ENCODE measurements at places on chromosomes 3 and 15. TPM values are rescaled to one million over a fixed set of nuclear protein-coding genes. Genes with fewer than 3 reads are reported as not detected.

Gene GOLGA8G
- not detected for total RNA-seq

Gene GOLGA6L9
- 3.3 TPM for total RNA-seq

Gene ADPRH
- 3.6 TPM for total RNA-seq

Gene KCNAB1
- 0.26 TPM for total RNA-seq

GRCh38 chr15:74592222-74592621 is 23.4 kb upstream of the CLK3 start:
- no peak for DNase-seq
- H3K36me3 ChIP-seq, result peaks cover 1% of the 10 kb centered on the region
- no peak overlapping the region for H3K4me3 ChIP-seq
- H3K27ac ChIP-seq, result no peak overlapping the region
- H3K27me3 ChIP-seq, result no peaks in the 10 kb centered on the region
- H3K4me1 ChIP-seq, result peaks cover 3% of the 10 kb centered on the region

GRCh38 chr3:141049681-141050080 is 1.5 kb upstream of the SPSB4 start:
- no peak for DNase-seq
- H3K27ac ChIP-seq, result no peak overlapping the region
- peaks cover 11% of the 10 kb centered on the region for H3K4me1 ChIP-seq
- H3K36me3 ChIP-seq, result peaks cover 9% of the 10 kb centered on the region

- H3K4me3 ChIP-seq, result no peak overlapping the region
- H3K4me1 ChIP-seq, result no peaks in the 10 kb centered on the region
- no peaks in the 10 kb centered on the region for H3K27me3 ChIP-seq
Measured at GRCh38 chr3:73848173-73848906, 223.6 kb upstream of the PDZRN3 start.

DNA sequence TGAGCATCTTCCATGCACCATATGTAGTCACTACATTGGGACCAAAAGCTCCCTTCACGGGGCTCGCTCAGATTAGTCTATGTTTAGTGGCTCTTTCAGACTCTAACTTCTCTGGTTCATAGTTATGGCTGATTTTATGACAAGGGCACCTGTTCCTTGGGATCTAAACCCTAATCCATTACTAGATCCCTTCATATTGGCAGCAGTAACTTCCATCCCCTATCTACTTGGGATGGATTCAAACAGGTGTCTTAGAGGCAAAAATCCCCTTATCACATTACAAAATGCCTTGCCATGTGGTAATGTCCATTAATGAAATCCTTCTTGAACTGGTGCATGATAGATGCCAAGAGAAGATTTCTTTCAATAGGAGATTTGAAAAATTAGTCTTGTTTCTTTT is 96.7 kb upstream of the TP63 start:
- no peaks in the 10 kb centered on the region for H3K36me3 ChIP-seq
- H3K4me1 ChIP-seq, result peaks cover 3% of the 10 kb centered on the region
- no peak for DNase-seq
- H3K27me3 ChIP-seq, result no peaks in the 10 kb centered on the region
- H3K27ac ChIP-seq, result no peak overlapping the region

DNA sequence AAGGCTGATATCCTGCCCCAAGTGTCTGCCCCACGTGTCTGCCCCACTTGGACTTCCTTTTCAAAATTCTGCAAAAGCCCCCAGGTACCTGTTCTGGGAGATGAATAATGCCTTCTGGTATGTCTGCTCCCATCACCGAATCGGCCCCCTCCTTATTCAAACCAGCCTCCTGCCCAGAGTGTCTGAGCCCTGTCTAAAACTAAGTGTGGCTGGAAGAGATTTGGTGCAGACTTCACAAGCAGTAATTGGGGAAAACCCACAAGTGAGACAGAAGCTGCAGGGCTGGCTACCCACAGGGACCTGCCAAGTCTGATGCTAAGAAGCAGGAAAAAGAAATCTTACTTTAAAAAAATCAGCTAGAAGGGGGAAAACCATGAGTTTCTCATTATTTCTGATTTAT is 85.1 kb downstream of the DUT start:
- no peak overlapping the region for H3K27ac ChIP-seq
- peaks cover 33% of the 10 kb centered on the region for H3K27me3 ChIP-seq
- H3K4me3 ChIP-seq, result no peak overlapping the region
- DNase-seq, result no peak
- peaks cover 4% of the 10 kb centered on the region for H3K4me1 ChIP-seq
- H3K36me3 ChIP-seq, result no peaks in the 10 kb centered on the region

GRCh38 chr15:70210528-70210927 is 112.8 kb upstream of the TLE3 start:
- no peak for DNase-seq
- no peak overlapping the region for H3K27ac ChIP-seq
- H3K4me1 ChIP-seq, result peaks cover 6% of the 10 kb centered on the region
- H3K27me3 ChIP-seq, result peaks cover 28% of the 10 kb centered on the region
- no peak overlapping the region for H3K4me3 ChIP-seq
- peaks cover 3% of the 10 kb centered on the region for H3K36me3 ChIP-seq

DNA sequence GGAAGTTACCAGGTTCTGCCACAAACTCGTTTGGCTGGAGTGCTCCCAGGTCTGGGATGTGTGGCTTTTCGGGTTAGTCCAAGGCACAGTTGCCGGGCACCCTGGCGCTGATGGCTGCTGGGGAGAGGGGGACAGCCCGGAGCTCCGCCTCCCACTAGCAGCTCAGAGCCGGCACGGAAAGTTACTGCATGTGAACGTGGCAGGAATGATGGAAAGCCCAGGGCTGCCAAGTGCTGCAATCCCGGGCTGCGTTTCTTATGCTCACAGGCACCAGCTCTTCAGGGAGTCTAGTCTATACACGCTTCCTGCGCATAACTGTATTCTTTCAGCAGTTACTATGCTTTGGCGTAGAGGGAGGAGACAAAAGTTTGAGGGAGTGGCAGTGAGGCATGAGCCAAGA is 141.8 kb upstream of the ICE2 start:
- DNase-seq, result no peak
- H3K4me1 ChIP-seq, result peaks cover 7% of the 10 kb centered on the region
- H3K27ac ChIP-seq, result no peak overlapping the region
- H3K36me3 ChIP-seq, result peaks cover 3% of the 10 kb centered on the region
- no peaks in the 10 kb centered on the region for H3K27me3 ChIP-seq
- H3K4me3 ChIP-seq, result no peak overlapping the region

GRCh38 chr15:64157599-64158125 is 5.2 kb downstream of the PPIB start:
- H3K4me3 ChIP-seq, result peak overlapping the region; percentile 31
- H3K36me3 ChIP-seq, result peaks cover 17% of the 10 kb centered on the region
- no peak overlapping the region for H3K27ac ChIP-seq
- peaks cover 45% of the 10 kb centered on the region for H3K4me1 ChIP-seq
- H3K27me3 ChIP-seq, result peaks cover 6% of the 10 kb centered on the region

DNA sequence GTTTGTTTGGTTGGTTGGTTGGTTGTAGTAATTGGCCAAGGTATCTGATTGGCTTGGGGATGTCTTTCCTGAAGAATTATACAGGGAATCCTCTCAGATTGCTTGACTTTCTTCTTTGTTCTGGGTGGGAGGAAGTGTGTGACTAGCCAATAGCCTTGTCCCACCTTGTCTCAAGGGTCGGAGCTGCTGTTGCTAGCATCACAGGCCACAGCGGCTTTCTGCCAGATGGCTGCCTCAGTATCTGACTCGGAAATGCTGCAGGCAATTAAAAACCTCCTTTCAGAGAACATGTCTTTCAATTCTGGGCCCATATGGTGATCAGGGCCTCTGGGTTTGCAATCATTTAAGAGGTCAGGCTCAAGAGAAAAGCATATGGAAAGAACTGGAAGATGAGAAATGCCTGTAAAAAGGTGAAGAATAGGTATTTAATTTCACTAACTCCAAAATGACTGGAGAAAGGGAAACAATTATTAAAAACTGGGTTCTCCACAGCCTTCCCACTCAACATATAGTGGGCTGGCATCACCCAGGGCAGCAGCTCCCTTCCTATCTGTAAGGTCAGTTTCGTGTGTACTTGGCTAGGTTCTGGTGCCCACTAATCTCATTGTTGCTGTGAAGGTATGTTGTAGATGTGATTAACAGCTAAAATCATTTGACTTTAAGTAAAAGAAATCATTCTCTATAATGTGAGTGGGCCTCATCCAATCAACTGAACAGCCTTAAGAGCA is 32.4 kb downstream of the TGFBR2 start:
- H3K4me1 ChIP-seq, result peaks cover 68% of the 10 kb centered on the region
- H3K36me3 ChIP-seq, result no peaks in the 10 kb centered on the region

DNA sequence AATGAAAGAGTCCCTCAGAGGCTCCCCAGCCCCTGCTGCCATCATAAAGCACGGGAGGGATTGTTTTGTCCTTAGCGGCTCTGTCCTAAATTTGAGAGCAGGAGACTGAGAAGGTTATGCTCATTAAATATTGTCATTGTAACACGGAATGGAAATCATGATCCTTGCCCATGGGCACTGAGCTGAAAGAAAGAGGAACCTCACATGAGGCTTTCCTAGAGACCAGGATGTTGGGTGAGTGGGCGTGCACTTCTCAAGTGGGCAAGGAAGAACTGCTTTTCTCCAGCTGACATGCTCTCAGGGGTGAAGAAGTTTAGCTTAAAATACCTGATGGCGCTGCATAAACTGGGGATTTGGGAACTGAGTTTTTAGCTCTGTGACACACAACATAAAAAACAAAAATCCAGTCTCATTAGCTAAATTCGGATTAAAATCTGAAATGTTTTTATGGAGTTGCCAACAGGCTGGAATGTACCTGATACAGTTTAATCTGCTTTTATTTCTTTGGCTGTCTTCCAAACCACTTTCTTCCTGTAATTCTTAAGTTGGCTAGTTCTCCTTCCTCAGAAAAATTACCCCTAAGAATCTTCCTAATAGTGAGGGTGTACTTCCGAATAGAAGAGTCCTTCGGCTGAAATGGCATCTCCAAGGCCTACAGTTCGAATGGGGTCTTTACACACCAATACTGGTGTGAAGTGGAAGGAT is 31.7 kb downstream of the ADPGK start:
- H3K36me3 ChIP-seq, result peaks cover 3% of the 10 kb centered on the region
- H3K4me1 ChIP-seq, result peaks cover 28% of the 10 kb centered on the region
- no peak for DNase-seq
- H3K27ac ChIP-seq, result peak overlapping the region; percentile 83

DNA sequence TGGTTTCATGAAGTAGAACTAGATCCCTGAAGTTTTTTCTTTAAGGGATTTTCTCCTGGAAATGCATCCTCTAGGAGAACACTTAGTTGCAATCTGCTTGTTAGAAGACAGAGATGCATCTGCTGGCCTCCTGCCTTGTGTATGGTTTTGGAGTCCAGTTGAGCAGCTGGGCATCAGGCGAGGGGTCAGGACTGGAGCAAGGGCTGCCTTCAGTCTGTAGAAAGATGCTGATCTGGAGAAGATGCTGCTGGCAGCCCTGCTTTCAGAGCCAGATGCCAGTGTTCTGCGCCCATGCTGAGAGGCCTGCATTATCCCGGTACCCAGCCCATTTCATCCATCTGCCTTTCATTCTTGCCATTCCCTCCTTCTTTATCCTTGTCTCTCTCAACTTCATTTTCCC is 77.4 kb downstream of the CHCHD6 start:
- H3K4me3 ChIP-seq, result no peak overlapping the region
- H3K4me1 ChIP-seq, result peaks cover 2% of the 10 kb centered on the region
- peaks cover 6% of the 10 kb centered on the region for H3K36me3 ChIP-seq
- DNase-seq, result no peak
- no peak overlapping the region for H3K27ac ChIP-seq

DNA sequence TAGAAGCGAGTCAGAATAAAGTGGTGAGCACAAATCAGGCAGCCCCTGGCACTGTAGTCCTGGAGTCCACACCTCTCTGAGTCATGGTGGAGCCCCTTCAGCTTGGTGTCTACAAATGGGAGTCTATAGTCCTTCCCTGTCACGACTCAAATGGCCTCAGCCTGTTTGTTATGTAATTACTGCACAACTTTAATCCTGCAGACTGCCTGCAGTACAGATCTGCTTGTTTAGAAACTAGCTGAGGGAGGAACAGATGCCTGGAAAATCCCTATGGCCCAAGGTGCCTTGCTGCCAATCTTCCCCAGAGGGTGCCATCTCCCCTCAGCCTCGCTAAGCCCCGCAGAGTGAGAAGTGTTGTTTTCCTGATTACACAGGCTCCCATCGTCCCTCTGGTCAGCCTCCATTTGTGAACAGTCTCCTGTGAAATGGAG is 3.9 kb upstream of the CXCR6 start:
- H3K36me3 ChIP-seq, result peaks cover 9% of the 10 kb centered on the region
- no peak overlapping the region for H3K4me3 ChIP-seq
- H3K27ac ChIP-seq, result peak overlapping the region; percentile 84
- H3K27me3 ChIP-seq, result no peaks in the 10 kb centered on the region
- H3K4me1 ChIP-seq, result peaks cover 37% of the 10 kb centered on the region
- no peak for DNase-seq

DNA sequence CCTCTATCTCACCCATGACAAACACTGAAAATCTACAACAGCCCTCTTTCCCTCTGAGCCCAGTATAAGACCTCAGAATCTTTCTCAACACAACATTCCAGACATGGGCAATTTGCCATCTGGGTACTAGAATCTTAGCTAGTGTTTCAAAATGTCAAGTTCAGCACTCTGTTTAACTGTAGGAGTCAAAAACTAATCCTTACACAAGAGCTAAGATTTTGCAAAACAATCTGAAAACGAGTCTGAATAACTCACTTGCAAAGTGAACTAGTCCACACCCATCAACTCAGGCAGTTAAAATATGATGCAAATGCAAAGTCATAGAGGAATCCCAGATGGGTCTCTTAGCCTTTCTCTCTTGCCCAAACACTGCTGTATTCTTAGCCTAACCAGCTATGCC is 67.8 kb downstream of the GPR176 start:
- H3K36me3 ChIP-seq, result no peaks in the 10 kb centered on the region
- H3K4me3 ChIP-seq, result no peak overlapping the region
- H3K27ac ChIP-seq, result no peak overlapping the region
- no peaks in the 10 kb centered on the region for H3K4me1 ChIP-seq

DNA sequence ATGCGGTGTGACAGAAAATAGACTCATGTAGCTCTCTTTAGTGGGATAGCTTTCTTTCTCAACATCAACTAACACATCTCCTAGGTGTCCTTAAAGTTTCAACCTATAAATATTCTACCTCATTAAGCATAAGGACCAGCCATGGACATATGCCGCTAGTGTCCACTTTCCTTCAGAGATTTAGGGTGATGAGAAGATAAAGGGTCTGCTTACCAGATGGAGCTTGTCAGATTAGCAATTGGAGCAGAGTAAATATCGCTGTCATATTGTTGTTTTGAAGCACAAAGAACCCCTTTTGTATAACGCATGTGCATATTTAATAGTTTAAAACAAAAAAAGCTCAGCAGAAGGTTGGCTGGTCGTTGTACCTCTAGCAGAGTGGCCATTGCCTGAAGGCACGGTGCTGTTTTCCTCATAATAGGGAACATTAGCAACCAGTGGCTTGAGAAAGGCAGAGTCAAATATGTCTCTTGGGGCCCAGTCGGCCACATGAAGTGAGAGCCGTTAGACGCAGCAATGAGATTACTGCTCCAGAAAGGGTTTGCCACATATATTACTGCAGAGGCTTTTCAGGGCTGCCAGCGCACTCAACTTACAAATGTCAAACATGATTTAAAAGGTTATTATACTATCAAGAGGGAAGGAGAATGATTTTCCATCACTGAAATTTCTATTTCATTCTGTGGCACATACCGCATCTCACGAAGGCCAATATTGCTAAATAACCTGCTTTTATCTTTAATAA is 264.2 kb downstream of the ROBO2 start:
- H3K4me3 ChIP-seq, result no peak overlapping the region
- no peaks in the 10 kb centered on the region for H3K27me3 ChIP-seq
- no peaks in the 10 kb centered on the region for H3K36me3 ChIP-seq
- DNase-seq, result no peak
- no peak overlapping the region for H3K27ac ChIP-seq
- H3K4me1 ChIP-seq, result no peaks in the 10 kb centered on the region

All from T-helper 17 cell (primary cell).